Activated CD4-positive, alpha-beta T cell treated with anti-CD3 and anti-CD28 coated beads, Interleukin-2, amount 10 ng/mL, durations not matched to agents 24 days and 14 days (primary cell): ENCODE measurements at places on chromosomes 4 and X.
A peak's percentile ranks its signal among the peaks of the same experiment; 100 is the strongest.

DNA sequence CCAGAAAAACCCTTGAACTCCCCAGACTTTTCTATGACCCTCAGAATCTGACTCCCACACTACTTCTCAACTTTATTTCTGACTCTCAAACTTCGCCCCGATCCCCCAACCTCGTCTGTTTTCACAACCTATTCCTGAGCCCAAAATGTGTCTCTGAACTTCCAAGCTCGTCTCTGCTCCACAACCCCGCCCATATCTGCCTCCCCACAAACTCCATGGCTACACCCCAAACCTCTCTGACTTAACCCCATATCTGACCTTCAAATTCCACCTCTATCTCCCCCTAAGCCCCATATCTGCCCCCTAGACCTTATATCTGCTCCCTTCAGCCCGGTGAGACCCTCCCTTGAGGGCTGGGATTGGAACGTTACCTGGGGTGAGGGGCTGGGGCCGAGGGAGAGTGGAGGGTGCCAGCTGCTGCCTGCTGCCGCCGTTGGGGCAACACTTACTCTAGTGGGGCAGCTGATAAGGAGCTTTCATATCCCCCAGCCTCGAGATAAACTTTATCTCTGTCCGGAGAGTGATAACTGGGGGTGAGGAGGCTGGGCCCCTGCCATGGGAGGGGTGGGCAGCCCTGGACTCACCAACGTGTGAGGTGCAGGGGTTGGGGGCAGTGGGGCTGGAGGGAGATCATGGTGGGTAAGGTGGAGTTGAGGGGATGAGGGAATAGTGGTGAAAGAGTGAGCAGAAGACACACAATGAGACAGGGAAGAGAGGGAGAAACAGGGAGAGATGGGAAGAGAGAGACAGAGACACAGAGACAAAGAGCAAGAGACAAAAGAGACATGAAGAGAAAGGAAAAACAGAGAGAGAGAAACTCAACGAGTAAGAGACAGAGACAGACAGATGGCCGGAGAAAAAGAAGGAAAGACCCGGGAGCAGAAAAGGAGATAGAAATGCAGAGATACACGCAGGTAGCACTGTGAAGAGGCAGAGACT lies 1.4 kb downstream of the GATA1 start:
- H3K27ac ChIP-seq = no peak overlapping the region
- no peak for DNase-seq
- H3K4me1 ChIP-seq = peaks cover 11% of the 10 kb centered on the region
- H3K36me3 ChIP-seq = no peaks in the 10 kb centered on the region
- H3K27me3 ChIP-seq = peaks cover 13% of the 10 kb centered on the region
- no peak overlapping the region for H3K4me3 ChIP-seq

GRCh38 chrX:108735091-108735678 lies 1.2 kb downstream of the IRS4 start:
- no peak overlapping the region for H3K27ac ChIP-seq
- DNase-seq = peak; percentile 41
- no peaks in the 10 kb centered on the region for H3K36me3 ChIP-seq

DNA sequence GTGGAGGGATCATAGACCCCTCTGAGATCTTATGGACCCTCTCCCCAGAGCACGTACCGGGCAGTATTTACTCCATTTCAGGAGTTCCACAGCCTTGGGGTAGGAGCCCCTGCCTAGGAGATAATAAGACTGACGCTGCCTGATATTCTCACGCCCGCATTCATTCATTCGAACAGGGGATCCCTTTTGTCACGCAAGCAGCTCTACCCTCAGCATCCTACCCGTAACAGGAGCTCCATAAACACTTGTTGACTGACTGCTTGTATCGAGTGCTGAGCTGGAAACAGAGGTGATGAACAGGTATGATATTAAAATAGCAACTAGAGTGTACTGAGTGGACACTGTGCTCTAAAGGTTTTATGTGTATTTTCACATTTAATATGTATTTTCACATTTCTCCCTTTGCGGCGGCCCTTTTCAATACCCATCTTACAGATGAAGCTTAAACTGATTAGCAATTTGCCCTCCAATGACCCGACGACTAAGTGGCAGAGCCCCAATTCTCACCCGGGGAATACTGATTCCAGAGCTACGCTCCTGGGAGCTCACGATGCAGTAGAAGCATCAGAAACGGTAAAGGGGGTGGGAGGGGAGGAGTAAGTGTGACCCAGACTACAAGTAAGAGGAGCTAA lies 888 bp downstream of the RAB28 start:
- no peaks in the 10 kb centered on the region for H3K36me3 ChIP-seq
- H3K4me3 ChIP-seq = peak overlapping the region; percentile 96
- peak; percentile 65 for DNase-seq
- H3K27me3 ChIP-seq = peaks cover 9% of the 10 kb centered on the region

- H3K4me3 ChIP-seq = no peak overlapping the region
- H3K27me3 ChIP-seq = no peaks in the 10 kb centered on the region
- no peak overlapping the region for H3K27ac ChIP-seq
- no peaks in the 10 kb centered on the region for H3K4me1 ChIP-seq
- H3K36me3 ChIP-seq = no peaks in the 10 kb centered on the region
These were observed 69.5 kb upstream of the ATP6AP2 start for GRCh38 chrX:40511258-40511657.

GRCh38 chr4:165308606-165309005 lies 18.9 kb upstream of the MSMO1 start:
- H3K36me3 ChIP-seq = peaks cover 49% of the 10 kb centered on the region
- no peak overlapping the region for H3K4me3 ChIP-seq
- H3K27ac ChIP-seq = no peak overlapping the region
- DNase-seq = no peak

- DNase-seq = no peak
- H3K27me3 ChIP-seq = peaks cover 2% of the 10 kb centered on the region
- no peak overlapping the region for H3K27ac ChIP-seq
- H3K36me3 ChIP-seq = no peaks in the 10 kb centered on the region
These were observed 90.7 kb upstream of the BRS3 start for GRCh38 chrX:136397001-136397400.

DNA sequence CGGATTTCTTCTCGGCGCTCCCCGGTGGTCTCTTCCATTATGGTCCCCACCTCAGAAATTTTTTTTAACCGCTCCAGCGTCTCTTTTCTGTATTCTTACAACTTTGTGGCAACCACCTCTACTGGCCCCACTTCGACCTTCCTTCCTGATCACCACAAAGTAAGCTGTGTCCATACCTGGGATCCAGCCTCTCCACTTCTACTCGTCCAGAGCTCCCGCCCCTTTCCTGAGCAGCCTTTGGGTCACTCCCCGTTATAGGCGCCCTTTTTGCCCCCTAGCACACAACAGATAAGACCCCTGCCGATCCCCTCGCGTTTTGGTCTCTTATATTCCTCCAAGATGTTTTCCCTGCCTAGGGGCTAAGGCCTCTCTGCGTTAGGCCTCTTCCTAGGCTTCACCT lies 557 bp downstream of the PIGG start:
- peak; percentile 69 for DNase-seq
- peaks cover 74% of the 10 kb centered on the region for H3K36me3 ChIP-seq
- peak overlapping the region; percentile 96 for H3K27ac ChIP-seq
- H3K4me1 ChIP-seq = peaks cover 25% of the 10 kb centered on the region
- H3K4me3 ChIP-seq = peak overlapping the region; percentile 93
- no peaks in the 10 kb centered on the region for H3K27me3 ChIP-seq

DNA sequence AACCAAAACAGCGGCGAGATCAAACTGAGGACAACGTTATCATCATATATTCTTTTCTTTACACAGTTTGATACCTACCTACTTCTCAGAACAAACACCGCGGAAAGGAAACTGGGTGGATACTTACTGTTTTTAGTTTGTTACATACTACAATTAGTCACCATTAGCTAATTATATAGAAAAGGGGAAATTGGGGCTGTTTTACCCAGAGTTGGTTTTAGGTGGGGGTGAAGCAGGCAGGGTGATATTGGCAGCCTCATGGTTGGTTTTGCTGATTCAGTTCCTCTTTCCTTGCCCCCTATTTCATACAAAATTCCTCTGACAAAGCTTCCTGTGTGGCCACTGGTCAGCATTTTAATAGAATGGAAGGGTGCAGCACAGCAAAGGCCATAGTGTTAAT lies 77.8 kb downstream of the SORBS2 start:
- DNase-seq = no peak
- no peaks in the 10 kb centered on the region for H3K27me3 ChIP-seq
- H3K36me3 ChIP-seq = no peaks in the 10 kb centered on the region
- no peak overlapping the region for H3K27ac ChIP-seq

DNA sequence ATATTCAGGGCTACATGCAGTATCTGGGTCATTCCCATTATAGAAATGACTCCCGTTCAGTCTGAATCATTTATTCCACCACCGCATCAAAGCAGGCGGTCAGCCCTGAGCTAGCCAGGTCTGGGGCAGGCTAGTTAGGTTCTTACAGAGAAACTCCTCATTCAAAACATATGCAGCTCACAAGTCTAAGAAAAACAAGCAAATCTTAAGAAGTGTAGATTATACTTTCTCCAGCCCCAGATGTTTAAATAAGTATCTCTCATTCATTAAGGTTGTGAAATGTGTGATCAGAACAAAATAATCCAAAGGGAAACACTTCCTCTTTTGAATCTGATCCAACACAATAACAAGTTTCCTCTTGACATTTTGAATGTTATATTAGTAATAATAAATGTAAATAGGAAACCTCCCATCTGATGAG lies 441.9 kb downstream of the INPP4B start:
- peaks cover 63% of the 10 kb centered on the region for H3K4me1 ChIP-seq
- peak overlapping the region; percentile 95 for H3K4me3 ChIP-seq
- H3K27ac ChIP-seq = peak overlapping the region; percentile 100
- peaks cover 24% of the 10 kb centered on the region for H3K36me3 ChIP-seq
- H3K27me3 ChIP-seq = no peaks in the 10 kb centered on the region
- peak; percentile 80 for DNase-seq

GRCh38 chr4:138598226-138598625 lies 356.1 kb upstream of the SLC7A11 start:
- H3K4me1 ChIP-seq = no peaks in the 10 kb centered on the region
- no peak overlapping the region for H3K4me3 ChIP-seq
- no peaks in the 10 kb centered on the region for H3K36me3 ChIP-seq
- H3K27ac ChIP-seq = no peak overlapping the region
- H3K27me3 ChIP-seq = no peaks in the 10 kb centered on the region

DNA sequence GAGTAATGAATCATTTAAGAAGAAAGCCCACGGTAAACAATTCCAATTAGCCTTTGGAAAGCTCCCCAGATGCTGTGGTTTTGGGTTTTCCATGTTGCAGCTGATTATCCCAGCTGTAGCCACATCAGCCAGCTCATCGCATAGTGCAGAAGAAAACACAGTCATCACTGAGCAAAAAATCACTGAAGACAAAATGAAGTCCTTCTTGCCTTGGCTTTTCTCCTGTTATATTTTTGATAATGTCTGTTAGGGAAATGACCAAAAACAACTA lies 193.0 kb upstream of the C1QTNF7 start:
- DNase-seq = no peak
- no peak overlapping the region for H3K4me3 ChIP-seq
- peaks cover 28% of the 10 kb centered on the region for H3K4me1 ChIP-seq
- no peak overlapping the region for H3K27ac ChIP-seq
- H3K36me3 ChIP-seq = no peaks in the 10 kb centered on the region

DNA sequence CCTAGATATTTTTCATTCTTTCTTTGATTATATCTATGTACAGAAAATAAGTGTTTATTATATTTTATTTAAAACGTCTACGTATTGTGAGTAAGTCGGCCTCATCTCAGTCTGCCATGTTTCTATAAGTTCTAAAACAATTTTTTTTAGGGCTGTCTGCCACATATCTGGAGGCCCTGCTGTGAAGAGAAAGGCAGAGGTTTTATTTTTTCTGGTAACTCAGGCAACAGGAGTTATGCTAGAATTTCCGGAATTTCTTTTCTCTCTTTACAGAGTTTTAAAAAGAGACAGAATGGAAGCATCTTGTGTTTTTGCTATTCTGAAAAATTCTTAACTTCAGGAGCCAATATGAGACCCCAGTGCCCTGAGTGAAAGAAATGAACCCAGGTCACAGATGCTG lies 1124.0 kb upstream of the TENM3 start:
- H3K4me3 ChIP-seq = no peak overlapping the region
- H3K27ac ChIP-seq = no peak overlapping the region
- no peaks in the 10 kb centered on the region for H3K27me3 ChIP-seq
- no peaks in the 10 kb centered on the region for H3K4me1 ChIP-seq
- DNase-seq = no peak
- no peaks in the 10 kb centered on the region for H3K36me3 ChIP-seq

- H3K4me1 ChIP-seq = no peaks in the 10 kb centered on the region
- H3K4me3 ChIP-seq = no peak overlapping the region
- no peak for DNase-seq
- no peaks in the 10 kb centered on the region for H3K36me3 ChIP-seq
- no peaks in the 10 kb centered on the region for H3K27me3 ChIP-seq
- no peak overlapping the region for H3K27ac ChIP-seq
These were observed 136.2 kb downstream of the TBC1D19 start for GRCh38 chr4:26719954-26720552.

DNA sequence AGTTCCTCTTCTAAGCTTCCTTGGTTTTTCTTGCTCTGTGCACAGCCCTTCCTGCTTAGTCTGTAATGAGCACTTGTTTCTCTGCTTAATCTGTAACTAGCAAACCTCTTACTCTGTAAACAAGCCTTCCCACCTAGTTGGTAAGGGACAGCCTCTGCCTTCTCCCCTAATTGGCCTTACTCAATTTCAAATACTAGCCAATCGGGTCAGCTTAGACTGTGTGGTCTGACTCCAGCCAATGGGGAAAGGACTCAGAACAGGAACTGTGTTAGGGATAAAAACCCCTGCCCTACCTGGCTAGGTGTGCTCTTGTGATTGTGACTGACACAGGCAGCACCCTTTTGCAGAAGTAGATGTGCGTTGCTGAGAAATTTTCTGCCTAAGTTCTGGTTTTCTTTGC lies 136.5 kb upstream of the AADAT start:
- no peaks in the 10 kb centered on the region for H3K27me3 ChIP-seq
- H3K4me3 ChIP-seq = no peak overlapping the region
- H3K27ac ChIP-seq = no peak overlapping the region
- no peak for DNase-seq

DNA sequence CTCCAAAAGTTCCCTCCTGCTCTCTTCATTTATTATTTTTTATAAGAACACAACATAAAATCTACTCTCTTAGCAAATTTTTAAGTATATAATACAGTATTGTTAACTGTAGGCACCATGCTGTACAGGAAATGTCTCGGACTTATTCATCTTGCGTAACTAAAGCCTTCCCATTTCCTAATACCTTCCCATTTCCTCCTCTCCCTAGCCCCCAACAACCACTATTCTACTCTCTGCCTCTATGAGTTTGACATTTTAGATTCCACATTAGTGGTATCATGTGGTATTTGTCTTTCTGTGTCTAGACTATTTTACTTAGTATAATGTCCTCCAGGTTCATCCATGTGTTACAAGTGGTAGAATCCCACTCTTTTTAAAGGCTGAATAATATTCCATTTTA lies 15.8 kb upstream of the SYTL4 start:
- no peak overlapping the region for H3K4me3 ChIP-seq
- no peaks in the 10 kb centered on the region for H3K4me1 ChIP-seq
- no peak overlapping the region for H3K27ac ChIP-seq
- DNase-seq = no peak
- peaks cover 5% of the 10 kb centered on the region for H3K27me3 ChIP-seq
